ENCODE measurements at places on chromosomes 11 and 22.

- DNase-seq = no peak
Observed at GRCh38 chr11:2509481-2510001, 64.7 kb downstream of the KCNQ1 start.

DNA sequence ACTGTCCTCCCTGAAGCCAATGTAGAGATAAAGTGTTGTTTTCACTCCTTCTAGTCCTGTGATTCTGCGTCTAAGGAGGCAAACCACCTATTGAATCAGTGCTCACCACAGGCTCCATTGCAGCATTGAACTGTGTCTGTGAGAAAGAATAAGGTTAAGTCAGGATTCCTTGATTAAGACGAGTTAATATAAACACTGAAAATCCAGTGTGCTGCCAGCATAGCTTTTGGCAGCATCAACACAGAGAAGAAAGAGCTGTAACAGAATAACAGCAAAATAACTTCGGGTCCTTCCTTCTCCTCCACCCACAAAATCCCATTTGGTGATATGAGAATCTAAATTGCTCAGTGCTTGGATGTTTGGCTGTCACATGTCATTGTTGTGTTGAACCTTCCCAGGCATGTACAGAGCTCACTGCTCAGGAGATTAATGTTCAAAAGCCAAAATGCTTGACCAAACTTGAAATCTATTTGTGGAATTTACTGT lies 185.2 kb upstream of the DDI1 start:
- DNase-seq = no peak

- DNase-seq = no peak
Observed at GRCh38 chr11:8709002-8709672, 26.5 kb downstream of the RPL27A start.

- no peak for DNase-seq
Observed at GRCh38 chr22:26558248-26558895, 31.6 kb downstream of the TPST2 start.

DNA sequence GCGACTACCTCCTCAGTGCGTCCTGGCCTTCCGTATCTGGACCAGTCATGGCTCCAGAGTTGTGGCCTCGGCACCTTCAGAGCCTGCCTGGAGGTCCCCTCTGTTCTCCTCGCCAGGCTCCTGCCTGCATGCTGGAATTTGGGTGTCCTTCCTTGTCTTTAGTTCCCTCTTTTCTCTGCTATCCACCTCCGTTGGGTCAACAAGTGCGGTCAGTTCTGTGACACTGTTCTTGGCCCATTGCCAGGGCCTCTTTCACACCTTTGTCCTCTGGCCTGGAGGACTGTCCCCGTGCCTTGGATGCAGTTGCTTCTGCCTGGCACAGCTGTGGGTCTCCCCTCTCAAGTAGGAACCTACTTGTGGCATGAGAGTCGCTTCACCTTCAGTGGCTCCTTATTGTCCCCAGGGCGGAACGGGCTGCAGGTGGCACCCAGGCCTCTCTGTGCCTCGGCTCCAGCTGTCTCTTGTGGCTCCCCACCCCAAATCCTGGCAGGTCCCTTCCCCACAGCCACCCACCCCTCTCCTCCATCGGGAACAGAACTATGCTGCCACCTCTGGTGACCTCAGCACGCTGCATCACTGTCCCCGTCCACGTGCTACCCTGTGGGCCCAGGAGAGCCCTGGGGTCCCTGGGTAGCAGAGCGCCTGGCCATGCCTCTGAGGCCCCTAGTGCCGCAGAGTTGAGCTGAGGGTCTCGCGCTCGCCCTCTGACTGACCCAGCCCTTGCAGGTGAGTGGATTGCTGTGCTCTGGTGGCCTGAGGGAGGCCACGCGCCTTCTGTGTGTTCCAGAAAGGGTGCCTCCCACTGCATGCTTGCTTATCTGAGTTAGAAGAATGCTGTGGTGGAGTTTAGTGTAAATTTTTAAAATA lies 4.7 kb downstream of the DGCR8 start:
- DNase-seq = peak; percentile 82

GRCh38 chr11:29063630-29064361 lies 953.0 kb downstream of the KCNA4 start:
- no peak for DNase-seq

DNA sequence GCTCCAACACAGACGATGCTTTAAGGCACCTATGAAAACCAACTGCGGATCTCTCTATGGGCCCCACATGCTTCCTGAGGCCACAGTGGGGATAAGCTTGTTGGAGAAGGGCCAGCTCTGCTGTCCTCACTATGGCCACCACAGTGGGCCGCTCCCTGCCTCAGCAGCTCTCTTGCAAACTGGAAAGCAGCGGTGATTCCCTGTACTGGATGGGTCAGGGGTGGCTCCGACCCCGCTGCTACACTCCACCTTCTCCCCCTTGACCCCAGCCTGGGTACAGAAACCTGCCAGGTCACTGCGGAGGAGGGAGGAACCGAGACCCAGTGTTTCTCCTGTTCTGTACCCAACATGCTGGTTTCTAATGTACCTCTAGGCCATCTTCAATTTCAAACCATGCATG lies 403.9 kb downstream of the CTTN start:
- DNase-seq = no peak
